ENCODE measurements at places on chromosomes 2 and 18.

GRCh38 chr2:190714958-190715357 is 66.1 kb downstream of the NAB1 start:
- no peak for DNase-seq

GRCh38 chr2:44364604-44365003 is 2.9 kb downstream of the CAMKMT start:
- DNase-seq: no peak

DNA sequence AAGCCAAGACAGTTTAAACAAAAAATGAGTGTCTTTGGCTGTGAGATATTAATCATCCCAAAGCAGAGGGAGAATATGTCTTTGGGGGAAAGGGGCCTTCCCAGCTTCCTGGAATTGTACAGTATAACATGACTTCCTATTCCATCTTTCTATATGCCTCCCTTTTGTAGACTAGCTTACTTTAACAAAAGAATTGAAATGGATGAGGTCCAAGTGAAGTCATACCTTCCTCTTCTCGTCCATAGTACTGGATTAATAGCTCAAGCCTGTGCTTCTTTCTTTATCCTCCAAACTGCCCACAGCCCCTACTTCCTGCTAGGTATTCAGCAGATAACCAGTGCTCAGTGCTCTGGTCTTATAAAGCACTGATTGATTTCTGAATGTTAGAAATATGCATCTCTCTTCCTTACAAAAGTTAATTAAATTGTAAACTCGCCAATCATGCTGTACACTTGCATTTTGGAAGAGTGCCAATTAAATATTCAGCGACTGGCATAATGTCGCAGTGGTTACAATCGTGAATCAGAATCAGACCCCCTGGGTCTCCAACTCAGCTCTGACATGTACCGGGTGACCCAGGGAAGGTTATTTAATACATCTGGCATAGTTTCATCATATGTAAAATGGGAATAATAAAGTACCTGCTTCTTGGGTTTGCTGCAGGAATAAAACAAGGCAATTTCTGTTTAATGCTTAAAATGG is 325.1 kb downstream of the RND3 start:
- DNase-seq: no peak

DNA sequence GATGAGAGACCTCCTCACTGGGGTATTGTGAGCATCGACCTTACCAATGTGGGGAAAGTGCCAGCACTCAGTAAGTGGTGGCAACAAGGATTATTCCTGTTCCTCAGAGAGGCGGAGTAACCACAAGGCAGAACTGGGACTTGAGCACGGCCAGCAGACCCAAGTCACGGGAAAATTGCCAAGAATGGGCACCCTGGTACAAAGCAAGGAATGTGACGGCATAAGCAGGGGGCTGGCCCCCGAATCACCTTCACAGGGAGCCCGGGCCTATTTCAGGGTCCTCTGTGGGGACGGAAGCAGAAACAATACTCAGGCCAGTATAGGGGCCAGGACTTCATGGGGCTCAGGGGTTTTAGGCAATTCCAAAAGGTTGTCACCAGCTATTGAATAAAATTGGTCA is 25.4 kb downstream of the CENPA start:
- no peak for DNase-seq

- DNase-seq: no peak
Observed at GRCh38 chr2:153077311-153077710, 358.9 kb downstream of the ARL6IP6 start.

DNA sequence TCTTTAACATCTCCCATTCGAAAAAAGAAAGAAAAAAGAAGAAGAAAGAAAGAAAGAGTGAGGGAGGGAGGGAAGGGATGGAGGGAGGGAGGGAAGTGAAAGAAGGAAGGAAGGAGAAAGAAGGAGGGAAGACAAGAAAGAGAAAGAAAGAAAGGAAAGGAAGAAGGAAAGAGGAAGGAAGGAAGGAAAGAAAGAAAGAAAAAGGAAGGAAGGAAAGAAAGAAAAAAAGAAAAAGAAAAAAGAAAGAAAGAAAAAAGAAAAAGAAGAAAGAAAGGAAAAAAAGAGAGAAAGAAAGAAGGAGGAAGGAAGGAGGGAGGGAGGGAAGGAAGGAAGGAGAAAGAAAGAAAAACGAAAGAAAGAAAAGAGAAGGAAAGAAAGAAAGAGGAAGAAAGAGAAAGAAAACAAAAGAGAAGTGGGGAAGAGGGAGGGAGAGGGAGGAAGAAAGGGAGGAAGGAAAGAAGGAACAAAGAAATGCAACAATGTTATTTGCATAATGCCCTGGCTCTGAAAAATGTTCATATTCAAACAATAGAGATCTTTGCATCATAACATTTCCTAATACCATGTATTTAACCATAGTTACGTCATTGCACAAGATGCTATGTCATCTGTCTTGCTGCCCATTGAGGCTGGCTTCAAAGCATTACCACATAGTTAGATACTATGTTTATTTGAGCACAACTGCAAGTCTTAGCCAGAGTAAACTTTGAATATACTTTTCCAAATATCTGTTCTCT is 550.6 kb downstream of the DSC3 start:
- DNase-seq: no peak

GRCh38 chr2:226585130-226585561 is 214.5 kb downstream of the IRS1 start:
- no peak for DNase-seq

DNA sequence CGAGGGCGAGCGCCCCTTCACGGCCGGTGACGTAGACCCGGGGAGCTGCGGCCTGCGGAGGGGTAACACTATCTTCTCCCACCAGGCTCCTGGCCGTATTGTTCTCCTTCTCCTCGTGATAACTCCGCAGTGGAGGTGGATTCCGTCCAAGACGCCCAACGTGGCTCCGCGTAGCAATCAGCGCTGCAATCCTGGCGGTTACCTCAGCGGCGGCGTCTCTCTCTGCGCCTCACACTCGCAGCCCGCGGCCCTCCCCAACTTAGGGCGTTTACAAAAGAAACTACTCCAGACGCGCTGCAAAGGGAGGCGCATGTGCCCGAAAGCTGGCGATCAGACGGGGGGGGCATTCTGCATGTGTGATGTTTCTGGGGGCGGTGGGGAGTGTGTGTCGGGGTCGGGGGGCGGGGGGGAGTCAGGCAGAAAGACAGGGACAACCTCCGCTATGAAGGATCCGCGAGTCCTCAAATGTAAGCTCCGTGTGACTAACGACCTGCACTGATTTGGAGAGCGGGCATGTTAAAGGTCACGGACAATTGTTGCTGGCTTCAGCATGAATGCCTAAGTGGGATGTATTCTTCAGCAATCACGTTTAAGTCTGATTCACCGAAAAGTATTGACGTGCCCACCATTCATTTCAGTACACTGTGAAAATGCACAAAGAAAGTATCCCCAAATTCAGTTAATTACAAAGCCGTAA is 1.3 kb upstream of the ZNF516 start:
- peak; percentile 51 for DNase-seq

DNA sequence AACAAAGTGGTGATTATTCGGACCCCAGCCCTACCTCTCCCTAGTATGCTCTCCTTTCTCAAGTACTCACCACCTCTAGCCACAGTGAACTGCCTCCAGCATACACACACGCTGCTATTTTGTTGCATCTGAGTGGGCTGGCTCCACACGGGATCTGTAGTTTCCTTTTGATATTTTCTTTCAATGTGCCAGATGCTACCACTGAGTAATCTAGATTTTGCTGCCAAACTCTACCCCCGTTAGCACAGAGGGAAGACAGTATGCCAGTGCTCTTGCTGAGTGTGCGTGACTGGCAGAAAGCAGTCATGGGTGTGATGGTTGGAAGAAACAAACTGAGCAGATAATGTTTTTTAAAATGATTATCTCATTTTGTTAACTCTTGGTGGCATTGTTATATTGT is 11.6 kb downstream of the CFLAR start:
- DNase-seq: no peak

DNA sequence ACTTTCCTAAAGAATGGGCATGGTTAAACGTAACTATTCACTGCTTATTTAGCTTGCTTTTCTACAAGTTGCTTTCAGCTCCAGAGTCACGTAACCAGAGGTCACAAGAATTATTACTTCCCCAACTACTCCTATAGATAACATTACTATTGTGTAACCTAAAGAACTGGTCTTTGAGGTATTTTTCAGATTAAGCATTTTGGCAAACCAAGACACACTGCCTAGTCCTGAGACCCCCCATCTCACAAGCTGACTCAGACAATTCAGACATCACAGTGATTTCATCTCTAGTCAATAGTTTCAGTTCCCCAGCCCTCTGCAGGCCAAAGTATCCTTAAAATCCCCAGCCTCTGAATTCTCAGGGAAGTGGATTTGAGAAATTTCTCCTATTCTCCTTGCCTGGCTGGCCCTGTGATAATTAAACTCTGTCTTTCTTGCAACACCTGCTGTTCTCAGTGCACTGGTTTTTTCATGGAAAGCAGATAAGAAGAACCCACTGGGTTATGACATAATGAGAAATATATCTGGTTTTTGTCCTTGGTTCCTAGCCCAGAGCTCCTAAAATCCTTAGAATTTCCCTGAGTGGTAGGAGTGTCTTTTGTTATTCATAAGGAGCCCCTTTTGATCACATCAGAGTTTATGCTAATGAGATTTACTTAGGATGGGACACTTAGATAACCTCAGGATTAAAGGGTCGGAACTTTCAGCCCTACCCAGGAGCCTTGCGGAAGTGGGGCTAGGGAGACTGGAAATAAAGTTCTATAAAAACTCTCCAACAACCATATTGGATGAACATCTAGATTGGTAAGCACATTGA is 1310.8 kb upstream of the CHAC2 start:
- DNase-seq: no peak

DNA sequence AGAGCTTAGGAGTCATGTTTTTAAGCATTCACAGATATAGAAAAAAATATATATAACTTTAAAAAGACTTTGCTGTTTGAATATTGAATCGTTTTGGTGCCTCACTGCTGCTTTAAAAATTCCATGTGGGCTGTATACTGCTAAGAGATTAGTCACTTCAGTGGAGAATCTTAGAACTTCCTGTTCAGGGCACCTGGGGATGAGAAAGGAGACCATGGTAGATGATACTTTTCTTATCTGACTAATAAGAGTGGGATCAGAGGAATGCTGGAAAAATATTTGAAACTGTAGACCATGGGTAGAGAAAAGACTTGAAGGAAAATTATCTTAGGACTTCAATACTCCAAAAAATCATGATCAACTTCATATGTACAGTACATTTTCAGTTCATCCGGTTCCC is 442.2 kb upstream of the SETBP1 start:
- no peak for DNase-seq

GRCh38 chr2:62467100-62467474 is 38.9 kb downstream of the TMEM17 start:
- DNase-seq: no peak

DNA sequence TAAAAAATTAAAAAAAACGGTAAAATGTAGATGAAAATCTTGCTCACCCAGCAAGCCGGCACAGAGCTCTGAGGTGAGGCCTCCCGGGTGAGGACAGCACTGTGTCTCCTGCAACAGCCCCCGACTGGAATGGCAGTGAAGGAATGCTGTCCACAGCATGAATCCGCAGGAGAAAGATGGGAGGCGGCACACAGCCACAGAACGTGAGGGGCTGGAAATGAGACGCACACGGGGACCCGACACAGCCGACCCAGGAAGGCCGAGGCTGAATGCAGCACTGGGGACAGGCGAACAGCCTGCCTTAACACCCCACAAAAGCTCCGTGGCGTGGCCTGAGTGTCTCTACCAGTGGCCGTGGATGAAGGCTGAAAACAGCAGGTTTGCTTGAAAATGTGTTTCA is 34.7 kb downstream of the BOK start:
- no peak for DNase-seq

DNA sequence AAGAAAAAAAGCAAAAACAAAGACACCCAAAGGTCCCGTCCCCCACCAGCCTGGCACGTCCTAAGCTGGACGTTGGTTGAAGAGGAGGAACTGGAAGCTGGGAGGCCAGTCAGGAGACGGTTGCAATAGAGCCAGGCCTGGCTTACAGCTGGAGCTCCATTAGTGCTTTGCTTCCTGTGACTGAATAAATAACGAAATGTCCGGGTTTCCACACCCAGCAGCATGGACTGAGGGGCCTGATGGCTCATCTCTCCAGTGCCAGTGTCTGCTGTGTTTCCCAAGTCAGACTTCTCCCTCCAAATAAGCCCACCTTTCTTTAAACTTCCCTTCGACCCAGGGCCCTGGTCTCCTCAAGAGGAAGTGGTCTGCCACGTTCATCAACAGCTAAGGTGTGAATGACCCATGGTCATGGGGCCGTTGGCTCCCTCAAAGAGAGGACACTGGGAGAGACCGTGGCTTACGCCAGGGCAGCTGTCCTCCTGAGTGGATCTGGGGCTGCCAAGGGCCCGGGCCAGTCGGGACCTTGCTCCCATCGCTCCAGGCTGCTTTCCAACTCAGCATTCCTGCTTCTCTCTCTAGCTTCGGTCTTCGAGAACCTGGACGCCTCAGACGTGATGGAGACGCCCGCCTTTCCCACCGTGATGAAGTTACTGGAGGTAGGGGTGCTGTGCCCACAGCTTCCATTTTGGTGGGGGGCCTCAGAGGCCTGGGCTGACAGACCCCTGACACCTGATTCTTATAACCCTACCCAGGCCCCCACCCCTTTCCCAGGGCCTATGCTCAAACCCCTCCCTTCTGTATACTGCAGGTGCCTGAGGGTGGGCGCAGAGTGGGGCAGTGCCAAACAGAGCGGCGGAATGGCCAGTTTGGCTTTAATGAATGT is 44.9 kb downstream of the MYO7B start:
- no peak for DNase-seq

- DNase-seq: peak; percentile 58
Observed at GRCh38 chr2:50401772-50402653, 629.9 kb downstream of the NRXN1 start.

- DNase-seq: no peak
Observed at GRCh38 chr2:206716623-206717022, 1.6 kb downstream of the DYTN start.

DNA sequence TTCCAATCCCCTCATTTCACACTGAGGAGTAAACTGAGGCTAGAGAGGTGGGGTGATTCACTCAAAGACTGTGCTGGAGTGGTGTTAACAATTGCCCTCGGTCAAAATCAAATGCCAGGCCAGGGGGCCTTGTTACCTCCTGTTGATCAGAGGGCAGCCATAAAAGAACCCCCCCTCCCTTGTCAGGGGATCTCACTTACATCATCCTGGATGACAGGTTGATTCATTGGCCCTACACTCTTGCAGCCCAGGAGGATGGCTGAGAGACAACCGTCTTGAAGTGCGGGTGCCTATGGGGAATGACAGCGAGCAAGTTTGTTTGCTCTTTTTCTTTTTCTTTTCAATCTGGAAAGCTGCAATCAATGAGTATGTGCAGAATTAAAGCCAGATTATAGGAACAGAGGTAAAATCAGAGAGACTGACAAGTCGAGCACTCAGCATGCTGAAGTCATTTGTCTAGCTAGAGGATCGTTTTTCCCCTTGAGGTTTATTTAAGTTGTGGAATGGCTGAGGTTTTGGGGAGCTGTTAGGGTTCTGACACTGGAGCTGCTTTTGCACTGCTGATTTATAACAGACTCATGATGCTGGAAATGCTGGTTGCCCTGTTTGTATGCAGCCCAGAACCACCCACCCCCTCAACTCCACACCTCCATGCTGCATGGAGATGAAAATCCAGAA is 26.4 kb upstream of the NRP2 start:
- no peak for DNase-seq

GRCh38 chr2:20103530-20103929 is 52.1 kb upstream of the LAPTM4A start:
- no peak for DNase-seq
